AG20443 (cell line): ENCODE measurements at places on chromosomes 13 and 19.
A peak's percentile ranks its signal among the peaks of the same experiment; 100 is the strongest.

DNA sequence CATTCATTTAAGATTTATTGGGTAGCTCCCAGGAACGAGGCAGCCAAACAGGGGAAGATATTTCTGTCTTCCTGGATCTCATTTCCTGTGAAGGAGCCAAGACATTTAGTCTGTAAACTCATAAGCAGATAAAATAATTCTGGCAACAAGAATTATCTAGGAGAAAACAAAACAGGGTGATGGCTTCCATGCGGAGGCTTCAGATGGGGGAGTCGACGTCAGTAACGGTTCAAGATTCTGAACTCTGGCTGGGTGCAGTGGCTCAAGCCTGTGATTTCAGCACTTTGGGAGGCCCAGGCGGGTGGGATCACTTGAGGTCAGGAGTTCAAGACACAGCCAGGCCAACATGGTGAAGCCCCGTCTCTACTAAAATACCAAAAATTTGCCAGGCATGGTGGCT, 1.3 kb downstream of the GNA15 start:
- DNase-seq = no peak

DNA sequence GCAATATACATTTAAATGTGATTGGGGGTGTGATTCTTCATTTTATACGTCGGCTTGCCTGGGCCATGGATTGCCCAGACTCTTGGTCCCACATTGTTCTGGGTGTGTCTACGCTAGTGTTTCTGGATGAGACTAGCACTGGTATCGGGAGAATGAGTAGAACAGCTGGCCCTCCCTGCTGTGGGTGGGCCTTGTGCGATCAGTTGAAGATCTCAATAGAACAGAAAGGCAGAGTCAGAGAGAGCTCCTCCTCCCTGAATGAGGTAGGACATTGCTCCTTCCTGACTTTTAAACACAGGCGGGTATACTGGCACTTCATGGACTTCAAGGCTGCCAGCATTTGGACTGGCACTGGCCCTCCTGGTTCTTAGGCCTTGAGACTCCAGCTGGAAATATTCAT, 603.0 kb downstream of the LIG4 start:
- no peak for DNase-seq

DNA sequence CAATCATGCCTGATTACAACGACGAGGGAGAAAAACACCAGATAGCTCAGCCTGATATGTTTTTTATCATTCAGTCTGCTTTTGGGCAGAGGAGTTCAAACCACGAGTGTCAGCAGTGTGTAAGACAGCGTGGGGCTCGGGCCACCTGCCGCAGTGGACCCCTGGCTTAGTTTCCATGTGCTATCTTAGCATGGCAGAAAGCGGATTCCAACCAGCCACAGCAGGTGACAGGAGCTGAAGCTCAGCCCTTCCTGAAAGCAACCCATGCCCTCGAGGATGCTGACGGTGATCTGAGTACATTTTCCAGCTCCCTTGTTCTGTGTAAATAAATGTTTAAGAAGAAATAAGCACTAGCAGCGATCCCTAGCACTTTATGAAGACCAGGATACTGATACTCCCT, 32.2 kb upstream of the MBNL2 start:
- no peak for DNase-seq

DNA sequence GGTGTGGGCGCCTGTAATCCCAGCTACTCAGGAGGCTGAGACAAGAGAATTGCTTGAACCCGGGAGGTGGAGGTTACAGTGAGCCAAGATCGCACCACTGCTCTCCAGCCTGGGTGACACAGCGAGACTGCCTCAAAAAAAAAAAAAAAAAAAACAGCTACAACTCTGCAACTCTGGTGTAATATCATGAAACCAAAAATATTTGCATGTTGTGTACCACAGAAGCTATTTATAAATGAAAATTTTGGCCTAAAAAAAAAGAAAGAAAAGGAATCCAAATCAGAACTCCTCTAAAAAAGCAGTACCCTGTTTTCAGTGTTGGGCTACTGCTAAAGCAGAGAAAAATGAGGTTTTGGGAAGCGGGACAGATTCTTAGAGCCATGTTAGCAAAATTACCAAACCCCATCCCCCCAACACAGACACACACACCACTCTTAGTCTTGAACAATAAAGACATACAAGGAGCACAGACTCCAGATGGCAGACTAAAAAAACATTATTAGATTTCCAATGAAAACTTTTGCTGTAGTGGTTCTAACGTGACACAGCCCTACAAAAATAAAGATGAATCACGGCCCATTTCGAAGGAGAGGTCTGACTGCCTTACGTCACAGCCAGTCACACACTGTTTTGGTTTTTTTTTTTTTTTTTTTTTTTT, 51.5 kb downstream of the INSR start:
- DNase-seq = peak; percentile 91

GRCh38 chr13:49571299-49572240, 13.8 kb downstream of the RCBTB1 start:
- DNase-seq = no peak

DNA sequence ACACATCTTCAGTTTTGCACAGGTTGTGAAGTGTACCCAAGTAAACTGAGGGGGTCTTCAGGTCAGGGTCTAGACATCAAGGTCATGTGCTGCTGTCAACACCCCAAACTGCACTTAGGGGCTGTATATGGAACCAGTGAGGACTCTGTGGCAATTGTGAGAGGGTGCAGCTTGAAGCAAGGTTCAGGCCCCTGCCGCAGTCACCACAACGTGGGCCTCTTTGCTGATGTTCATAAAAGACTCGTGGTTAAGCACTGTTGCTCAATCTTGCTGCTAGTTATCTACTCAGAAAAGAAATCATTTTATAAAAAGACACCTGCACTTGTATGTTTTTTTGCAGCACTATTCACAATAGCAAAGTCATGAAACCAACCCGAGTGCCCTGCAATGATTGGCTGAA, 907.4 kb downstream of the UQCRFS1 start:
- DNase-seq = no peak
